Stimulated activated CD8-positive, alpha-beta memory T cell treated with anti-CD3 and anti-CD28 coated beads, Interleukin-7, amount 100 ng/mL, for 24 hours (primary cell): ENCODE measurements at places on chromosomes 5 and 9.

- no peak for DNase-seq
Observed at GRCh38 chr5:135108992-135109391, 75.0 kb upstream of the PITX1 start.

- DNase-seq: no peak
Observed at GRCh38 chr9:15238646-15239045, 68.4 kb downstream of the TTC39B start.

DNA sequence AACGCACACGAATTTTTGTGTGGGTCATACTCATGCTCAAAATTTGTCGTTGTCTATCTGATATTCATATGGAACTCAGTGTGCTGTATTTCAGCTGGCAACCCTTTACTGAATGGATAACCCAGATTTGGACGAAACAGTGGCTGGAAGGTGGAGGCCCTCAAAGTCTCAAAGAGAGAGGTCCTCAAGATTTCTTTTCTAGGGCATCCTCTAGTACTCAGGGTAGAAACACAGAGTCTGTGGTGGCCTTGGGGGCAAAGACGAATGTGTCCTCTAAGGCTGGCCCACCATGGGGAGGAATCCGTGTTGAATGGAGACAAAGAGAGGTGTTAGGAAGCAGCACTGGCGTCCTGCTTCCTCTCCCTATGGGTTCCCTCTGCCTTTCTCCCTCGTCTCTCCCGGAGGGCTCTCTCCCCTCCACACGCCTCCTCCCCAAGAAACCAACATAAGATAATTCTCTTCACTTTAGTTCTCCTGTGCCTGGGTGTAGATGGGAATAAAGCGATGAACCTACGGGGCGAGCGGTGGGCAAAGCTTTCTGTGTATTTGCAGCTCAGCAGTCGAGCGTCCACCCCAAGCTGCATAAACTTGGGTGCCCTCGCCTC, 333.7 kb downstream of the CWC27 start:
- no peak for DNase-seq

- DNase-seq: no peak
Observed at GRCh38 chr5:123176938-123177275, 87.9 kb downstream of the PRDM6 start.

DNA sequence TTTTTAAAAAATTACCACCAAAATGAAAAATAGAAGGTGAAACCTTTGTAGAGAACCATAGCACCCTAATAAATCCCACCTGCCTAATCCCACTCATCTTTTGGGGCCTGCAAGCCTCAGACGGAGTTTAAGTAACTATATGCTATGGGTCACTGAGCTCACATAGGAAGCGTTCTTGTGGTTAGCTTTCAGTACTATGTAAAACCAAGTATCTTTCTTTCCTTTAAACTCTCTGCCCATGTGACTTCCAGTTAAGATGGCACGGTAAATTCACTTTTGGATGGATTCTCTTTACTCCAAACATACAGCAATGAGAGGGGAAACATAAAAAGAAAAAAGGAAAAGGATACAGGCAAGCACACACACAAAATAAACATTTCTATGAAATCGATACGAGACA, 50.9 kb downstream of the FANCC start:
- no peak for DNase-seq

- no peak for DNase-seq
Observed at GRCh38 chr5:154384480-154385235, 61.1 kb upstream of the SAP30L start.

DNA sequence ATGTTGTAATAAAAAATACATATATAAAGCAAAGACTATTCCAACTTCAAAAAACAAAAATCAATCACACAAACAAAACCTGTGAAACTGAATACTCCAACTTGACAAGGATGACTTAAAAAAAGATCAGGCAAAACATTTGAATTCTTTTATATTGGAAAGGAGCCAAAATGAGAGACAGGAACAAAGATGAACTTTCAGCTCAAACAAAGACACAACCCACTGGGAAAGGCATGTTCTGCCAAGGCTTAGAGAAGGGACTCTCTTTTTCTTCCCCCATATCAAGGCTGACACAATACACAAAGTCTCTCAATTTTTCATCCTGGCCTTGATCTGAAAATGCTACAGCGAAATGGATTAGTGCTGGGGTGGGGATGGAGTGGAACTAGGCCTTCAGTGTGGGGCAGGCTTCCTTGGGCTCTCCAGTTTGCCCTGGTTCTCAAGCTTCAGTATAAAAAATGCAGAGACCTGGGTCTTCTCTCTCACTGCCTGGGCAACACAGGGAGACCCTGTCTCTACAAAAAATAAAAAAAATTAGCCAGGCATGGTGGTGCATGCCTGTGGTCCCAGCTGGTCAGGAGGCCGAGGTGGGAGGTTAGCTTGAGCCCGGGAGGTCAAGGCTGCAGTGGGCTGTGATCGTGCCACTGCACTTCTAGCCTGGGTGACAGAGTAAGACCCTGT, 11.6 kb upstream of the FAM169A start:
- DNase-seq: no peak

DNA sequence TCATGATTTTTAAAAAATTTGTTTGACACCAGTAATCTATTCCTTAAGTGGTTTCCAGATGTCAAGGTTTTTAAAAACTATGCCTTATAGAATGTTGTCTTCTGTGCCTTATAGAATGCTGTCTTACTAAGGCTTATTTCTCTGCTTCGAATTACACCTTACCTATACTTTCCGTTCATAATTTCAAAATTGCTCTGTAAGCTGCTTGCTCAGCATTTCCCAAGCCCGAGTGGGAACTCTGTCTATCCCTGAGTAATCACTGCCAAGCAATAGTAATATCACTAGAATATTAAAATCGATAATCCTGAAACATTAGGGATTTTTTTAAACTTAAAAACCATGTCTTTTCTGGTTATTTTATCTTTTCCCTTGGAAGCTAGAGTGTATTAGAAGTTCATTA, 376.3 kb downstream of the PIK3R1 start:
- no peak for DNase-seq
